Nephron progenitor cell (in vitro differentiated cells): ENCODE measurements at places on chromosomes 7 and 10.

- DNase-seq = no peak
- peaks cover 17% of the 10 kb centered on the region for H3K27me3 ChIP-seq
- peaks cover 16% of the 10 kb centered on the region for H3K4me1 ChIP-seq
- H3K4me3 ChIP-seq = no peak overlapping the region
- peaks cover 7% of the 10 kb centered on the region for H3K36me3 ChIP-seq
These were observed 1.8 kb downstream of the CC2D2B start for GRCh38 chr10:95909561-95909960.

GRCh38 chr7:129168231-129169021, 20.0 kb upstream of the SMO start:
- peak; percentile 24 for DNase-seq
- H3K27me3 ChIP-seq = peaks cover 46% of the 10 kb centered on the region
- no peak overlapping the region for H3K27ac ChIP-seq
- peaks cover 32% of the 10 kb centered on the region for H3K4me1 ChIP-seq
- H3K36me3 ChIP-seq = no peaks in the 10 kb centered on the region

- no peak overlapping the region for H3K4me3 ChIP-seq
- peaks cover 33% of the 10 kb centered on the region for H3K4me1 ChIP-seq
- peak overlapping the region; percentile 73 for H3K27ac ChIP-seq
- no peak for DNase-seq
- peaks cover 45% of the 10 kb centered on the region for H3K36me3 ChIP-seq
- no peaks in the 10 kb centered on the region for H3K27me3 ChIP-seq
These were observed 101.2 kb downstream of the RGS10 start for GRCh38 chr10:119441151-119441821.

DNA sequence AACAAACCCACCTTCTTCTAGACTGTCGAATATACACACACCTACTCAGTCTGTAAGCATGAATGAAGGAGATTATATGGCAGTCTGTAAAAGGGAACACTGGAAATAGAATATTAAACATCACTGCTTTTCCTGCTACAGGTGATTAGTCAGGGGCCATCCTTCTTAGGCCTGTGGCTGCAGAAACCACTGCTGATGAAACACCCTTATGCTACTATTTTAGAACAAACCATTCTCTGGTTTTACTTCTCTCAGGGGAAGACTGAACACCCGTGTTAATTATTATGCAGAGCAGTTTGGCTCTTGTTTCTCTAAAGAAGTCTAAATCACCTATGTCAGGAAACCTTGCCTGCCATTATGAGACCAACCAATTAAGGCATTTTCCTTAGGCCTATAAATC, 351.1 kb upstream of the KLF6 start:
- no peak for DNase-seq
- no peak overlapping the region for H3K27ac ChIP-seq
- H3K36me3 ChIP-seq = peaks cover 9% of the 10 kb centered on the region

DNA sequence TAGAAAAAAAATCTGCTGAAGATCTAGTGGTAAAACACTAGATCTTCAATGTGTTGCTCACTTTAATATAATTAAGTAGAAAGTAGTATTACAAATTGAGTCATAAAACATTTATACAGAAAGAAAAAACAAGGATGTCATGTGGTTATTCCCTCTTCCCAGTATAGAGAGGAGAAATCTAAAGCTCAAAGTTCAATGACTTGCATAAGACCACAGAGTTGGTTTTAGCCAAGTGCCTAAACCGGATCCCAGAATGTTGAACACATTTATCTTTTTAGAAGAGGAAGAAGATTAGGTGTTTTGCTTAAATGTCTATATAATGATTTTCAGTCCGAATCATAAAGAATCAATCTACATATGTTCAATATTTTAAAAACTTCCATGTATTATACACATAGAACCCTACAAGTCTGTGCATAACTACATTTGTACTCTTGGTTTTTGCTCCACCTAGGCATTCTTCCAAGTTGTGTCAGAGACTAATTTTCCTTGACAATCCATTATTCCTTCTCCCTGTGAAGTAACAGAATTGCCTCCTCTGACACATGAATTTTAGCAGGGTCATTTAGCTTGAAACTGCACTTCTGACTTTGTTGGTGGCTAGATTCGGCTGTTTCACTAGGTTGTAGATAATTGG, 389.2 kb downstream of the MAGI2 start:
- DNase-seq = no peak
- no peak overlapping the region for H3K4me3 ChIP-seq
- H3K27ac ChIP-seq = no peak overlapping the region
- no peaks in the 10 kb centered on the region for H3K4me1 ChIP-seq
- H3K27me3 ChIP-seq = no peaks in the 10 kb centered on the region

- no peak overlapping the region for H3K27ac ChIP-seq
- peaks cover 9% of the 10 kb centered on the region for H3K4me1 ChIP-seq
- peaks cover 36% of the 10 kb centered on the region for H3K27me3 ChIP-seq
- DNase-seq = no peak
These were observed 55.3 kb downstream of the TBATA start for GRCh38 chr10:70729763-70730357.
